ENCODE measurements at places on chromosomes 13 and 19.
A peak's percentile ranks its signal among the peaks of the same experiment; 100 is the strongest.

- DNase-seq: no peak
These were observed 35.6 kb upstream of the ZNF599 start for GRCh38 chr19:34808566-34808965.

GRCh38 chr19:12137221-12137940 lies 2.8 kb downstream of the ZNF20 start:
- no peak for DNase-seq

- DNase-seq: no peak
These were observed 12.4 kb downstream of the VSTM2B start for GRCh38 chr19:29538146-29538545.

GRCh38 chr19:16628984-16629691 lies 1.1 kb upstream of the MED26 start:
- no peak for DNase-seq

DNA sequence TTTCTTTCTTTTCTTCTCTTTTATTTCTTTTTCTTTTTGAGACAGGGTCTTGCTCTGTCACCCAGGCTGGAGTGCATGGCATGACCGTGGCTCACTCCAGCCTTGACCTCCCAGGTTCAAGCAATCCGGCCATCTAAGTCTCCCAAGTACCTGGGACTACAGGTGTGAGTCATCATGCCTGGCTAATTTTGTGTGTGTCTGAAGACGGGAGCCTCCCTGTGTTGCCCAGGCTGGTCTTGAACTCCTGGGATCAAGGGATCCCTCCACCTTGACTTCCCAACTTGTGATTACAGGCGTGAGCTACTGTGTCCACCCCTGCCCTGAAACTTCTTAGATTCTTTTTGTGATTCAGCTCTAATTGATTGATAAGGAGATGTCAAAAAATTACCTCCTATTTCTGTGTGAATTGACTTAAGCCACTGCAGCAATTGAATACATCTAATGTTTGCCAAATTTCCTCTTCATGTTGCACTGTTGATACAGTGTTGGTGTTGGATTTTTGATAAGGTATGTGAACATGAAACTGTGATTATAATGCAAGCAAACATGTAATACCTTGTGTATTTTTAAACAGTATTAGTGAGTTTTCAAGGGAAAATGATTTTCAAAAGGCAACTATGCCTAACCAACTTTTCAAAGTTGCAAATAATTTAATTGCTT lies 22.6 kb downstream of the KLF5 start:
- no peak for DNase-seq

DNA sequence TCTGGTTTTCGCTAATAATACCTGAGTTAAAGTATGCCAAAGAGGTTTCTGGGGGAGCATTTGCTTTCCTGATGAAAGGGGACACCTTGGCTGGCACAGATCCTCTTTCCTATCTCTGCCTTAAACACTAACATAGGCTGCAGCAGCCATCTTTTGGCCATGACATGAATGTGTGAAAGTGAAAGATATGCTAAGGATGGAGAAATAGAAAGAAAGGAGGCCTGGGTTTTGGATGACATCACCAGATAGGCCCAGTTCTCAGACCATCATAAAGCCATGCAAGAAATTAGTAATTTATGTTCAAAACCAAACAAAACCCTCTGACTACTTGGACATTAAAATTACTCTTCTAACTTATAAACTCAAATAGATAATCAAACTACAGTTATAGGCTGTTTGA lies 279.7 kb downstream of the COG6 start:
- no peak for DNase-seq

DNA sequence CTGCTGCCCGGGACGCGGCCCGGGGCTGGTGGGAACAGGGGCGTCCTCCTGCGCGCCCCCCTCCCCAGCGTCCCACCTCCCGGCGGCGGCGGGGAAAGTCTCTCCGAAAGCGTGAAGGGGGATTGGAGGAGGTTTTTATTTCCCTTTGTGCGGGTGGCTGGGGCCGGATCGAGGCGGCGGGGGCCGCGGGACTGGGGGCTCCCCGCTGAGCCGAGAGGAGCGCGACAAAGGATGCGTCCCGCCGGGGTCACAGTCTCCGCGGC lies 132 bp downstream of the SHD start:
- DNase-seq: no peak

GRCh38 chr13:111480976-111481375 lies 160.5 kb downstream of the TEX29 start:
- DNase-seq: peak; percentile 73

DNA sequence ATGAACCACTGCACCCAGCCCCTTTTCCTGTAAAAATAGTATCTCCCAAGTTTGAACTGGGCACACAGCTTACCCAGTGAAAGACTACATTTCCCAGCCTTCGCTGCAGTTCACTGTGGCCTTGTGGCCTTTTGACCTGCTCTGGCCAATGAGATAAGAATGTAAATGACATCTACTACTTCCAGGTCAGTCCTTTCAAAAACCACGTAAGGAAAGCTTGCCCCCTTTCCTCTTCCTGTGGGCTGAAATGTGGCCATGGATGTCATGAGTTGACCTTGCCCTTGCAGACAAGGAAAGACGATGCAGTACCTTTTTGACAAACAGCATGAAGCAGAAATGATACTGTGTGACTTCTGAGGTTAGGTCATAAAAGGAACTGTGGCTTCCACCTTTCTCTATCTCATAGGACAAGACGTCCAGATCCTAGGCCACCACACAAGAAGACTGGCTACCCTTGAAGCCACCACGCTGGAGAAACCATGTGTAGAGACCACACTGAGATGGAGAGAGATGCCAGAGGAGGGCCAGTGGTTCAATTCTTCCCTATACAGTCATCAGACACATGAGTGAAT lies 19.9 kb downstream of the ACER1 start:
- DNase-seq: no peak

DNA sequence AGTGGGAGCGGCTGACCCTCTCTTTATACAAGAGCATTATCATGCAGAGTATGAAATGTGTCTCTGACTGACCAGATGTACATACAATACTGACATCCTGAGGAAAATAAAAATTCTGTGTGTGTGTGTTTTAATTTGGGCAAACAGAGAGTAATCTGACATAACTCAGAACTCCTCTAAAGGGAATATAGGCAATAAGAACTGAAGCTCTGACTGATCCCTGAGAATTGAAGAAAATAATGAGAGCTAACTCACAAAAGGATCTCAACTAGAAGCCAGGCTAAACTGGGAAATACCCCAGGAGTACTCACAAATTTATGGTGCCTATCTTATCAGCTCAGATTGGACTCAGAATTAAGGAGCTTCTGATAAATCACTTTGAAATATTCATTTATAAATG lies 539.9 kb downstream of the OLFM4 start:
- DNase-seq: no peak

DNA sequence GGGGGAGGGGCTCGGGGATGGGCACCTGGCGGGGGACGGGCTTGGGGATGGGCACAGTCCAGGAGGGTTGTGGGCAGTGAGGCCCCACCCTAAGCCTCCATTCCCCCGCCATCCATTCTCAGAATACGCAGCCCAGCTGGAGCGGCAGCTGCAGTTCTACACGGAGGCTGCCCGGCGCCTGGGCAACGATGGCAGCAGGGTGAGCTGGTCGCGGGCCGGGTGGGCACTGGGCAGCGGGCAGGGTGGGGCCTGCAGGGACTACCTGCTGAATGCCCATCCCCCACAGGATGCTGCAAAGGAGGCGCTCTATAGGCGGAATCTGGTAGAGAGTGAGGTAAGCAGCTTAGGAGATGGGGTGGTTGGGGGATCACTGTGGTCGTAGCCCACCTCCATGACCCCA lies 8.3 kb downstream of the PODNL1 start:
- DNase-seq: no peak

- DNase-seq: no peak
These were observed 22.9 kb upstream of the PLAUR start for GRCh38 chr19:43692877-43693276.

DNA sequence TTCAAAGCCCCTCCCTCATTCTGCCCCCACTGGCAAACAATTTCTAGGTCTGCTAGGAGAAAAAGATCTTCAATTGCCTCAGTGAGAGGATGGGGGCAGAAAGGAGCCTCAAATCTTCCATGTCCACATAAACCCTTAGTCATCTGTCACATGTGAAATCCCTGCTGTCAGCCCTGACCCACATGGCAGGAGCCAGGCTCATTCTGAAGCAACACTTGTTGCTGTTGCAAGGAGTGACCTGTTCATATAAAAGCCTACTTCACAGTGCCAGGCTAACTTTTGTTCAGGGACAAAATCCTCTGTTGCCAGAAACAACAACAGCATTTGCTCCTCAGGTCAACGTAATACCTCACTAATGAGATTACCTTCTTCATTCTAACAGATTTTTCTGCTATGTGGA lies 70.5 kb downstream of the IRS2 start:
- DNase-seq: no peak

DNA sequence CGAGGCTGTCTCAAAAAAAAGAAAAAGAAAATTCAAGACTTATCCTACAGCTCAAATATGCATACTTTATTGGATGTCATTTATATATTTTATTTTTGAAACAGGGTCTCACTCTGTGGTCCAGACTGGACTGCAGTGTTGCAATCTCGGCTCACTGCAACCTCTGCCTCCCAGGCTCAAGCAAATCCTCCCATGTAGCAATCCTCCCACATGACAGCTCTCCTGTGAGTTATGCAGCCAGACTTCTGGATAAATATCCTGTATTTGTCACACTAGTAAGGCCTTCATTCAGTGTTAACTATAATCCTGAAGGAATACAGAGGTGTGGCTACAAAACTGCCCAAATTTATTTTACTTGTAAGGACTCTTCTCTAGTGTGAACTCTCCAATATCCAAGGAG lies 7.2 kb downstream of the ZNF552 start:
- no peak for DNase-seq

DNA sequence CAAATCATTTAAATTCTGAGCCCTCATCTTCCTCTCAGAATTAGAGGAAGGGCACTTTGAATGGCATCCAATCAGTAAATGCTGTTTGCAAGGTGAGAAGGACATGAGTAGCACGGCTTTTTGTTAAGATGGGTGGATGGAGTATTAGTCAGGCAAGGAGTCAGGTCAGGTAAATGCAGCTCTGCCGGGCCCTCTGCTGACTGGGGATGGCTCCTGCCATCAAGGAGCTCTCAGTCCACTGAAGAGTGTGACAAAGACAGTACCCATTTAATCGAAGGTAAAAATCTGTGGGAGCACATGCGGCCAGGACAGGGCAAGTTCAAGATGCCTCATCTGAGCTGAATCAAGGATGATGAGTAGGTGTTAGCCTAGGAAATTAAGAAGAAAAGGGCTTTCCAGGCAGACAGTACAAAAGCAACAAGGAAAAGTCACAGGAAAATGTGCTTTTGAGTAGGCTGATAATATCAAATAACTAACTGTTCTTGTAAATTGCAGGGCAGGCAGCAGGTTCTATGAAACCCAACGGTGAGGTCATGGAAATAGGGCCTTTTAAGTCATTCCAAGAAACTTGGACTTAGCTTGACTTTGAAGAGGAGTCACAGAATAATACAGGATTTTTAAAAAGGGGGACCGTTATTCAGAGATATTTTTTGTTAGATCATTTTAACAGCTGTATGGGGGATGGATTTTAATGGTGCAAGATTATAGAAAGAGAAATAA lies 670.5 kb upstream of the ARGLU1 start:
- no peak for DNase-seq

GRCh38 chr13:60439201-60439600 lies 42.2 kb downstream of the TDRD3 start:
- DNase-seq: no peak

Measured in NCI-H1436 treated with DMSO at 0.1 percent for 48 hours (cell line).